Stimulated activated CD8-positive, alpha-beta memory T cell treated with anti-CD3 and anti-CD28 coated beads, Interleukin-4, amount 100 ng/mL, for 4 hours (primary cell): ENCODE measurements at places on chromosomes 6 and 20.

- no peak for DNase-seq
Measured at GRCh38 chr20:16563066-16563806, 10.0 kb downstream of the KIF16B start.

GRCh38 chr20:63775096-63775978 lies 35.8 kb downstream of the SLC2A4RG start:
- no peak for DNase-seq

- no peak for DNase-seq
Measured at GRCh38 chr6:98044791-98045470, 761.9 kb upstream of the MMS22L start.

GRCh38 chr6:40395698-40396076 lies 191.5 kb downstream of the LRFN2 start:
- no peak for DNase-seq

GRCh38 chr6:63685446-63686379 lies 50.1 kb downstream of the PHF3 start:
- no peak for DNase-seq

DNA sequence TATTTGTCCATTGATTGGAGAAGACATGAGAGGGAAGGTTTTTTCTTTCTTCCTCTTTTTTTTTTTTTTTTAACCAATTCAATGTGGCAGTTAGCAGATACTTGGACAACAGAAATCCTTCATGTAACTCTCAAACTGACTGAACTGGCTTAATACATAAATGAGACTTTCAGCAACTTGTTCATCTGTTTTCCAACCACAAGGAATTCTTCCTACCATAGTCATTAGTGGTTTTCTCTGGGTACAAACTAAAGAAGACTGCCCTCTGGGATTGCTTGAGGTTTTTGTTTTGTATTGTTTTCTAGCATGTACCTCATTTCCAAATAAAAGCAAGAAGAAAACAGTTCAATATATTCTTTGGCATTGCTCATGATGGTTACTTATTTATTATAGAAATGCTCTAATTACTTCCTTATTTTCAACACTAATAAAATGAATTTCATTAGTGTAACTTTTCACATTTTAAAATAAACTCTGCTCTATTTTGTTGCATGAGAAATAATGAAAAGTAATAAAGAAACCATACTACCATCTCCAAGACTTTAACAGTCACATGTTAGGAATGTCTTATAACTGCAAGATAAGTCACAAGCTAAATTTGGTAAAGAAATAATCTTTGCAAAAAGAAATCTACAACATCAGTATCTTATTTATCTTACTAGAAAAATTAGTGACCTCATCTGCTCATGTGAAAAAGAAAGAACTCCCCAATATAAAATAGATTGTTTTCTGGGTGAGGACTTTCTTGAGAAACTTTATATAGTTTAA lies 52.0 kb downstream of the ME1 start:
- no peak for DNase-seq

DNA sequence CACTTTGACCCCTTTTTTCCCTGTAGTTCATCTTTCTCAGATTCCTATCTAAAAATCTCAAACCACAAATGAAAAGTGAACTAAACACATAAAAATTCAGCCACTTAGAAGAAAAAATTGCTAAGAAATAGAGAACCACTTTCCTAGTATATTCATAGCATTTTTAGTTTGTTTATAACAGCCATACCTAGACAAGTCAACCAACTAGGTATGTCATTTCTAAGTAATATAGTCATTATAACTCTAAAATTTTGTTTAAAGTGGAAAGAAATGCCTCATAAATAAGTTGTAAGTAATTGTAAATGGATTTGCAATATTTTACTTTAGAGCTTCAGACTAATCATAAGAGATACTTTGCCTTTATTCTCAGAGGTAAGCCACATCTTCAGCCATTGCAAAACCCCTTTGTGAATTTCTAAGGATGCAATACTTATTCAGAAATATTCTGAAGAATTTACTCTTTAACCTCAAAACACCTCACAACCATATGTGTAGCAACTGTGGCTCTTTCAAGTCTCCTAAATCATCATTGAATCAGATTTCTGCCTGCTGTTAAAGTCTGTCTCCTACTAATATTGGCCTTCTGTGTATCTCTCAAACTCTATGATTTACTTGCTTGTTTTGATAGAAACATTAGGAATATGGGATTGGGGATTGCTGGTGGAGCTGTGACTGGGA lies 6.9 kb upstream of the SUMO4 start:
- DNase-seq, result no peak

- no peak for DNase-seq
Measured at GRCh38 chr20:42053350-42053749, 435.2 kb upstream of the CHD6 start.

GRCh38 chr20:25372584-25373336 lies 17.9 kb downstream of the ABHD12 start:
- DNase-seq, result no peak
